ENCODE measurements at places on chromosomes 2 and 18.

- peaks cover 7% of the 10 kb centered on the region for H3K27me3 ChIP-seq
- no peak overlapping the region for H3K4me3 ChIP-seq
- H3K36me3 ChIP-seq, result peaks cover 5% of the 10 kb centered on the region
- no peak overlapping the region for H3K27ac ChIP-seq
- H3K4me1 ChIP-seq, result no peaks in the 10 kb centered on the region
Observed at GRCh38 chr2:38131676-38132075, 55.7 kb upstream of the CYP1B1 start.

- H3K4me3 ChIP-seq, result no peak overlapping the region
- H3K4me1 ChIP-seq, result no peaks in the 10 kb centered on the region
- DNase-seq, result no peak
- H3K27me3 ChIP-seq, result peaks cover 5% of the 10 kb centered on the region
Observed at GRCh38 chr2:144704709-144705095, 184.8 kb upstream of the ZEB2 start.

GRCh38 chr18:57780706-57781347, 22.3 kb downstream of the ATP8B1 start:
- no peak for DNase-seq
- no peaks in the 10 kb centered on the region for H3K27me3 ChIP-seq
- no peak overlapping the region for H3K4me3 ChIP-seq
- no peaks in the 10 kb centered on the region for H3K36me3 ChIP-seq

GRCh38 chr2:28430377-28430765, 37.7 kb downstream of the FOSL2 start:
- H3K4me1 ChIP-seq, result peaks cover 26% of the 10 kb centered on the region
- H3K27ac ChIP-seq, result no peak overlapping the region
- H3K27me3 ChIP-seq, result no peaks in the 10 kb centered on the region
- no peak for DNase-seq

- H3K4me3 ChIP-seq, result no peak overlapping the region
- H3K27ac ChIP-seq, result no peak overlapping the region
- DNase-seq, result no peak
- H3K27me3 ChIP-seq, result no peaks in the 10 kb centered on the region
- H3K4me1 ChIP-seq, result no peaks in the 10 kb centered on the region
- no peaks in the 10 kb centered on the region for H3K36me3 ChIP-seq
Observed at GRCh38 chr18:4658804-4659203, 203.7 kb upstream of the DLGAP1 start.

- H3K36me3 ChIP-seq, result peaks cover 10% of the 10 kb centered on the region
- no peaks in the 10 kb centered on the region for H3K27me3 ChIP-seq
- H3K4me1 ChIP-seq, result peaks cover 8% of the 10 kb centered on the region
- H3K27ac ChIP-seq, result peak overlapping the region; percentile 10
- no peak for DNase-seq
Observed at GRCh38 chr2:221443645-221444044, 128.5 kb downstream of the EPHA4 start.

GRCh38 chr18:23584019-23584983, 2.0 kb downstream of the NPC1 start:
- peaks cover 10% of the 10 kb centered on the region for H3K36me3 ChIP-seq
- H3K27me3 ChIP-seq, result no peaks in the 10 kb centered on the region
- H3K27ac ChIP-seq, result no peak overlapping the region
- DNase-seq, result no peak
- H3K4me3 ChIP-seq, result peak overlapping the region; percentile 24
- H3K4me1 ChIP-seq, result peaks cover 49% of the 10 kb centered on the region

- H3K27ac ChIP-seq, result peak overlapping the region; percentile 88
- peaks cover 13% of the 10 kb centered on the region for H3K36me3 ChIP-seq
- H3K27me3 ChIP-seq, result no peaks in the 10 kb centered on the region
- H3K4me1 ChIP-seq, result peaks cover 27% of the 10 kb centered on the region
- H3K4me3 ChIP-seq, result peak overlapping the region; percentile 92
Observed at GRCh38 chr2:197516393-197516761, 511 bp downstream of the MOB4 start.

- DNase-seq, result no peak
- H3K4me3 ChIP-seq, result no peak overlapping the region
- no peak overlapping the region for H3K27ac ChIP-seq
- no peaks in the 10 kb centered on the region for H3K4me1 ChIP-seq
- H3K36me3 ChIP-seq, result no peaks in the 10 kb centered on the region
Observed at GRCh38 chr2:15045054-15045453, 412.5 kb downstream of the LRATD1 start.

- no peaks in the 10 kb centered on the region for H3K36me3 ChIP-seq
- DNase-seq, result no peak
- H3K4me3 ChIP-seq, result no peak overlapping the region
- no peak overlapping the region for H3K27ac ChIP-seq
- peaks cover 2% of the 10 kb centered on the region for H3K27me3 ChIP-seq
- no peaks in the 10 kb centered on the region for H3K4me1 ChIP-seq
Observed at GRCh38 chr2:100778637-100779450, 41.1 kb upstream of the NPAS2 start.

GRCh38 chr2:137992039-137992646, 27.9 kb downstream of the HNMT start:
- H3K36me3 ChIP-seq, result no peaks in the 10 kb centered on the region
- no peaks in the 10 kb centered on the region for H3K27me3 ChIP-seq
- DNase-seq, result no peak
- H3K4me1 ChIP-seq, result no peaks in the 10 kb centered on the region
- no peak overlapping the region for H3K4me3 ChIP-seq
- H3K27ac ChIP-seq, result no peak overlapping the region
